ENCODE measurements at places on chromosomes 13 and 19.

DNA sequence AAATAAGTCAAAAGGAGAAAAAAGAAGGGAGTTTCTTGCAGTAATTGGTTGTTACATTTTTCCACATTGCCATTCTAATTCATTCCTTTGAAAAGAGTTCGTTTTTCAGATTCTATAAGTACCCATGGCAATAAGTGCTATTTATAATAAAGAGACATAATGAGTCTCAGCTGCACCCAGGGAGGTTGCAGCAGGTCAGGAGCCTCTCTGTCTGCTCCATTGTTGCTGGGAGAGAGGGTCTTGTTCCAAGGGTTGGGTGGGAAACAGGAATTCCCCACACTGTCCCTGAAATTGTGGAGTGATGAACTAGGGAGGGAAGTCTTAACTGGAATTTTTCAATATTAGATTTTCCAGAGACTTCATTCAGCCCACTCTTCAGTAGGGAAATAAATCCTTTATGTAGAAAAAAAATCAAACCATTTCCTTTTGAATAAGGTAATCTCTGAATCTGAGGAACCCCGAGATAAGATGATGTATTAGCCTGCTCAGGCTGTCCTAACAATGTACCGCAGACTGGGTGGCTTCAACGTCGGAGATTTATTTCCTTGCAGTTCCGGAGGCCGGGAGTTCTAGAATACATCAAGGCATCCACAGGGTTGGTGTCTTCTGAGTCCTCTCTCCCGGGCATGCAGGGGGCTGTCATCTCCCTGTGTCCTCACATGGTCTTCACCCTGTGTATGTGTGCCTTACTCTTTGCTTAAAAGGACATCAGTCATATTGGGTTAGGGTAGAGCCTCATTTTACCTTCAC is 342.7 kb upstream of the TMTC4 start:
- DNase-seq = no peak

DNA sequence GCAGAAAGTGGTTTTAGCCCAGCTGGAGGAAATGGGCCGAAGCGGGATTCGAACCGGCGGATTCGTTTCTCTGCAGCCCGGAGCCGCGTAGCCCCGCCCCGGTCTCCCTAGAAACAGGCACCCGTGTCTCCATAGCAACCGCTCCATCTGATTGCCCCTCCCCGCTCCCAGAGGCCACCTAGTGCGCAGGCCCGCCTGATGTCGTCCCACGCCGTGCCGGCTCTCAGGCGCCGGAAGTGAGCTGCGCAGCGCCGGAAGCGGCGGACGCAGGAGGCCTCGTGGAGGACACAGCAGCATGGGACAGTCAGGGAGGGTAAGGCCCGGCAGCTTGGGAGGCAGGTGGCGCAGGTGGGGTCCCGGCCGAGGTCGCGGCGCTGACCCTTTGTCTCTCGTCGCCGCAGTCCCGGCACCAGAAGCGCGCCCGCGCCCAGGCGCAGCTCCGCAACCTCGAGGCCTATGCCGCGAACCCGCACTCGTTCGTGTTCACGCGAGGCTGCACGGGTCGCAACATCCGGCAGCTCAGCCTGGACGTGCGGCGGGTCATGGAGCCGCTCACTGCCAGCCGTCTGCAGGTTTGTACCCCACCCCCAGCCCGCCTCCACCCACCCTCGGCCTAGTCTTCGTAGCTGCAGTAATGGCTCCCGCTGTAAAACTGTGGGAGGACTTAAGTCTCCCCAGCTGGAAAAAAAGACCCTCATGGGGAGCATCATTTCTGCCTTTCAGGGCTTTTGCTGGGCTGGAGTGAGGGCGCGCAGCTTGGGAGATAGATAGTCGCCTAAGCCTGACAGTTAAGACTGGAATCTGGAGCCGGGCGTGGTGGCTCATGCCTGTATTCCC is at the start of gene PPAN:
Gene PPAN, plus strand, starts transcription at position 263 of the 837 bp plus-strand sequence. Its CDS starts 33 bp downstream, at position 296.
- peak; percentile 99 for DNase-seq

DNA sequence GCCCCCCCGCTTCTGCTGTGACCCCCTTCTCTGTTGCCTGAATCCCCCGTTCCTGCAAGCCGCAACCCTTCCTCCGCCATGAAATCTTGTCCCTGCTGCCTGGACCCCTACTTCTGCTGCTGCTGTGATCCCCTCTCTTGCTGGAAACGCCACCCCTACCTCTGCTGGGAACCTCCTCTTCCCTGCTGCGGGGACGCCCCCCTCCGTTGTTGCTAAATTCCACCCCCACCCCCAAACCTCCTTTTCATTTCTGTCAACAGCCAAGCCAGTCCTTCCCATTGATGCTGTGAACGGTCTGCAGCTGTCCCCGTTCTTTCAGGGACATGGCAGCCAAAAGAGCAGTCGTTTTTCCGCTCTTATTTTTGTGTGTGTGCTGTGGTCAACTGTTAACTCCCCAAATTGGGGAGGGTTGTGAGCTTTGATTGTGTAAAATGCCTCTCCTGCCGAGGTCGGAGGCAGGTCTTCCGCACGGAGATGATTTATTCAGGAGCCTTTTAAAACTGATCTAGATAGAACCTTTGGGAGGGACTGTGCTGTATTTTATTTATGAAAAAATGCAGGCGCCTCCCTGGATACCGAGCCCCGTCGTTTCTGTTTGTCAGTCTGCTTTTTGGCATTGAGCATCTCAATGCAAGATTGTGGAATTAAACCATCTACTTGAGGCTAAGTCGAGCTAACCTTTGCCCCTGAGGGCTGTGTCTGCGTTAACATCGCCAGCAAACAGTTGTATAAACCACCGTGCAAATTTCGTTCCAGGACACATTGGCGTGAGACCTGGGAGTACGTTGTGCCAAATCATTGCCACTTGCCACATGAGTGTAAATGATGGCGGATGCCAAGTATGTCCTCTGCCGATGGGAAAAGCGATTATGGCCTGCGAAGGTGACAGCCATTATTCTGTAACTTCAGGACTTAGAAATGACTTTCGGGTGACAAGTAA is 27.9 kb upstream of the NDUFS7 start:
- DNase-seq = no peak

DNA sequence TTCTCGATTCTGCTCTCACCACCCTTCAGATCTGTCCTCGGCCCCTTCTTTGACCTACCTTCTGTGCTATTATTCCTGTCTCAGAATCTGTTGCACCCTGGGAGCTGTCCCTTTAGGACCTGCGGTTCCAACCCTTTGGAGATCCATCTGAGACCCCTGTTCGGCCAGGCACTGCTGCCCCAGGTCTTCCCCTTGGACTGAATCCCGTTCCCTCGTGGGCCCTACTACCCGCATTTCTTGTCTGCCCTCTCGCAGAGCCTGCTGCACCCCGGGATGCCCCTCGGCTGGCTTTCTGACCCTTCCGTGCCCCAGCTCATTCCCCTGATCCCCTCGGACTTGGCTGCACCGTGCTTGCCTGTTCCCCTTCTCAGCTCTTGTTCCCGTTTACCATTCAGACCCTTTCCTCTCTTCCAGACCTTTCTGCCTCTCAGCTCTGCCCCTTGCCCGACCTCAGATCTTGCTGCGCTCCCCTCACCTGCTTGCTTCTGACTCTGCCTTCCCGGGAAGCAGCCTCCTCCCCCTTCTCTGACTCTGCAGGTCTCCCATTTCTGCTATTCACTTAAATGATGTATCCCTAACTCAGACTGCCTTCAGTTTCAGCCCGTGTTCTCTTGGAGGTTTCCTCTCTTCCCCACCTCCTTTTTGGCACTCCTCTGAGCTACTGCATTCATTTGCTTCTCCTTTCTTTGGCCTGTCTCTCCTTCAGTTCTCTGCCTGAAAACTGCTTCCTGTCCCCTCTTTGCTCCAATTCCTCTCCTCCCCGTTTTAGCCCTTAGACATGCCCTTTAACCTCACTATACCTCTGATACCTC is 1.1 kb downstream of the ARHGAP35 start:
- peak; percentile 35 for DNase-seq

DNA sequence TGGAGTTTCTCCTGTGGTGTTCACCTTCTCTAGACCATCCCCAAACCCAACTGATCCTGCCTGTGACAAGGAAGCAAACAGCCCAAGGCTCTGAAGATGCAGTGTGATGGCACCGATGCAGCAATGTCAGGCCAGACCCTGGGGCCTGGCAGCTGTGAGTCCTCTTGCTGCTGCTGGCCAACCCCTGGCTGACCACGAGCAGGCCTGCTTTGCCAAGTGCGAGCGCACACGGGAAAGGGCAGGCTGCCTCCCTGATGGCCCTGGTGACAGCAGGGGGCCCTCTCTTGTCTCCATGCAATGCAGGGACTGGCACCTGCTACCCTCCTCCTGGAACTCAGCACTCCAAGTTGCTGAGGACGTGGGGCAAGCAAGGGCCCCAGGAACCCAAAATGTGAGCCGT is 5.4 kb upstream of the VSTM2B start:
- no peak for DNase-seq

Data from D341Med (cell line).